NCI-H1417 (cell line): ENCODE measurements at places on chromosomes 7 and 10.

DNA sequence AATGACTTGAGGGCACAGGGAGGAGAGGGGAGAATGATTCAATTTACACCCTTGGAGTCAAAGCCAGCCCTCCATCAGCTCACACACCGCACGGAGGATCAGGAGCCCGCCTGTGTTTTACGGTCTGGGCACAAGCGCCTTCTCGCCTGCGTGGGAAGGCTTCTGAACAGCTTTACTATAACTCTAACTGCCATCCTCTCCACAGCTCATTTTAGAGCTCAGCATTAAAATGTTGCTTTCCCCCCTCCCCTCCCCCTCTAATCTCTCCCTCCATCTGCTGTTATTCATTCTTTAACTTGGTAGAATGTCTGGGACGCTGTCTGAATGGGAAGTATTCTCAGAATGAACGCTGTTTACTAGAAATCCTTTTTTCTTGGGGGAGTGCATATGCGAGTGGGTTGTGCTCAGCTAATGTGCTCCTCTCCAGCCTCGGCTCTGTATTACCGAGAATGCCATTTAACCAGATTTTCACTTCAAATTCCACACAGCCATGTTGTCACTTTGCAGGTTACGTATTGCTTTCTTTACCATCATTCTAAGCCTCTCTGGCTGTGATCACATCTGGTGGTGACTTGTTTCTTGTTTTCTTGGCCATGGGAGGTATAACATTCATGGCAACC lies 140.1 kb downstream of the GFRA1 start:
- no peak for DNase-seq

GRCh38 chr7:27697861-27698430 lies 35.3 kb upstream of the HIBADH start:
- DNase-seq = no peak

GRCh38 chr10:19974138-19974537 lies 157.9 kb downstream of the PLXDC2 start:
- no peak for DNase-seq

DNA sequence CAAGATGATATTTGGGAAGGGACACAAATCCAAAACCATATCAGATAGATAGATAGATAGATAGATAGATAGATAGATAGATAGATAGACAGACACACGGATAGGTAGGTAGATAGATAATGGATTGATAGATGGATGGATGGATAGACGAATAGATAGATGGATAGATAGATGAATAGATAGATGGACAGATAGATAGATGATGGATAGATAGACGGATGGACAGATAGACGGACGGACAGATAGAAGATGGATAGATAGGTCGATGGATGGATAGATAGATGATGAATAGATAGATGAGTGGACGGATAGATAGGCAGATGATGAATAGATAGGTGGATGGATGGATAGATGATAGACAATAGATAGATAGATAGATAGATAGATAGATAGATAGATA lies 39.8 kb downstream of the NPTX2 start:
- DNase-seq = no peak

- no peak for DNase-seq
These were observed 26.4 kb downstream of the ADCYAP1R1 start for GRCh38 chr7:31078363-31078990.

DNA sequence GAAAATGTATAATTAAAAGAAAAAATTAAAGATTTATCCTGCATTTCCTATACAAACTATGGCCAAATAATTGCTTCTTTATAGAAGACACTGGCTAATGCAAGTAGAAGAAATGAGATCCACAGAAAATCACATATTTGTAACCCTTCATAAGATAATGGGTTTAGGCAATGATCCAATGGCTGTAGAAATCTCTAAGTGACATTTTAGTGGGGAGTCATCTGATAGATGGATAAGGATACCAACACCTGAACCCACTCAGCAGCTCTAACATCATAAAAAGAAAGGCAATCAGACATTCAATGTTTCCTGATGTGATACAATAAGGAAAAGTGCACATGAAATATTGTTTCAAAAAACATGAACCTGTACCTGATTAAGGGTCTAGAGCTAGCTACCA lies 297.5 kb downstream of the CXCL12 start:
- DNase-seq = no peak

DNA sequence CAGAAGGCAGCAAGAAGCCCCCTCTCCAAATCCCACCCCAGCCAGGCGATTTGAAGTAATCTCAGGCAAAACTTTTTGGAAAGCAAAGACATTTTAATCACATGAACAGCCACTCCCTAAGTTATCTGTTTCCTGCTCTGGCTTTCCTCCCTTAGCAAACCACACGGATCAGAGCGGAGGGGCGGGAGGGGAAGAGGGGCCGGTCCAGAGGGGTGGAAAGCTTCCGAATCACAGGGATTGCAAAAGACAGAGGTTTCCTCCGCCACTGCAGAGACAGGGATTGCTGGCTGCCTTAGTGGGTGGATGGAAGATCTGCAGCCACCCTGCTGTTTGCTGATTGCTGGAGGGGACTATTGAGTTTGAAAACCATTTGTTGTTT lies 41.2 kb downstream of the ZCCHC24 start:
- DNase-seq = no peak

GRCh38 chr7:36814311-36814710 lies 90.0 kb upstream of the AOAH start:
- no peak for DNase-seq

DNA sequence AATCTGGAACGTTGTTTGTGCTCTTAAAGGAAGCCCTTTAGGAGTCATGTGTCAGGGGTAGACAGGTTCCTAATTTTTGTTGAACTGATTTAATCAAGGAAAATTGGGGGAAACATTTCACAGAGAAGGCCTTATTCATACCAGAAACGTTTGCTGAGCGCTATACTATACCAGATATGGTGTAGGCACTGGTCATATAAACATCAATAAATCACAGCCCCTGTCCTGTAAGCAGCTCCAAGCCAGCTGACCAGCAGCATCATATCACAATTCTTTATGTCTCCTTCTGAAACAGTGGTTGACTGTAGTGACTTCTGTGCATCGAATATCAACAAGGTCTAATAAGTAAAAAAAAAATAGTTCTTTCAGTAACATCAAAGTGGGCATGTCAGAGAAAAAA lies 1.1 kb downstream of the TMEM178B start:
- DNase-seq = no peak

GRCh38 chr10:80207768-80208370 lies 2.5 kb upstream of the ANXA11 start:
- DNase-seq = no peak

GRCh38 chr10:3773460-3774017 lies 11.5 kb downstream of the KLF6 start:
- DNase-seq = no peak

DNA sequence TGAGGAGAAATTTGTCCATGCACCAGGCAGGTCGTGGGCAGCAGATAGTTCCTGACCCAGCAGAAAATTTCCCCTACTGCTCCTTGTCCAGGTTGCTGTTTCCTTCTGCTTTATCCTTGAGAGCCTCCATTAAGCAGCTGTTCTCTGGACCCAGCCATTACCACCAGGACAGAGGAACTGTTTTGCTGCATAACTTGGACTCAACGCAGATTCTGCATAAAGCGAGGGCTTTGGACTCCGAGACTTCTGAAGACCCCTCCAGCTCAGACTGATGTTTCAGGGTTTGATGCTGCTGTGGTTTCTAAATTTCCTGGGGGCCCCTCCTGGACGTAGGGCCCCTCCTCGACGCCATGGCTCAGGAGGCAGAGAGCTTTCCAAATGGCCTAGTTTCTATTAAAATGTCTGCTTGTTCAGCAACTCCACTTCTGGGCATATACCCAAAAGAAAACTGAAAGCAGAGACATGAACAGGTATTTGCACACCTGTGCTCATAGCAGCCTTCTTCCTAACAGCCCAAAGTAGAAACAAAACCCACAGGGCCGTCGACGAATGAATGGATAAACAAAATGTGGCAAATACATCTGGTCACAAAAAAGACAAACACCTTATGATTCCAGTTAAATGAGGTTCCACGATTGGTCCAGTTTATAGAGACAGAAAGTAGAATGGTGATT lies 28.3 kb upstream of the LMTK2 start:
- DNase-seq = no peak

DNA sequence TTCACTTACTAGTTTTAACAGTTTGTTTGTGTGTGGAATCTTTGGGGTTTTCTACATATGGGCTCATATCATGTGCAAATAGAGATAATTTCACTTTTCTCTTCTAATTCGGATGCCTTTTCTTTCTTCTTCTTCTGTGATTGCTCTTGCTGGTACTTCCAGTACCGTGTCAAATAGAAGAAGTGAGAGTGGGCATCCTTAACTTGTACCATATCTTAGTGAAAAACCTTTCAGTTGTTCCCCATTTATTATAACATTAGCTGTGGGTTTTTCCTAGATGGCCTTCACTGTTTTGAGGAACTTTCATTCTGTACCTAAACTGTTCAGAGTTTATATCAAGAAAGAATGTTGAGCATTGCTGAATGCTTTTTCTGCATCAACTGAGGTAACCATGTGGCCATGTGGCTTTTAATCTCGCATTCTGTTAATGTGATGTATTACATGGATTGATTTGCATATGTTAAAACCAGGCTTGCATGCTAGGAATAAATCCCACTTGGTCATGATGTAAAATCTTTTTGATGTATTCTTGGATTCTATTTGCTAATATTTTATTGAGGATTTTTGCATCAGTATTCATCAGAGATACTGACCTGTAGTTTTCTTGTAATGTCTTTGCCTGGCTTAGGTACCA lies 78.7 kb downstream of the FAM107B start:
- no peak for DNase-seq

- DNase-seq = no peak
These were observed 232.9 kb downstream of the DYNC1I1 start for GRCh38 chr7:96005271-96005670.

DNA sequence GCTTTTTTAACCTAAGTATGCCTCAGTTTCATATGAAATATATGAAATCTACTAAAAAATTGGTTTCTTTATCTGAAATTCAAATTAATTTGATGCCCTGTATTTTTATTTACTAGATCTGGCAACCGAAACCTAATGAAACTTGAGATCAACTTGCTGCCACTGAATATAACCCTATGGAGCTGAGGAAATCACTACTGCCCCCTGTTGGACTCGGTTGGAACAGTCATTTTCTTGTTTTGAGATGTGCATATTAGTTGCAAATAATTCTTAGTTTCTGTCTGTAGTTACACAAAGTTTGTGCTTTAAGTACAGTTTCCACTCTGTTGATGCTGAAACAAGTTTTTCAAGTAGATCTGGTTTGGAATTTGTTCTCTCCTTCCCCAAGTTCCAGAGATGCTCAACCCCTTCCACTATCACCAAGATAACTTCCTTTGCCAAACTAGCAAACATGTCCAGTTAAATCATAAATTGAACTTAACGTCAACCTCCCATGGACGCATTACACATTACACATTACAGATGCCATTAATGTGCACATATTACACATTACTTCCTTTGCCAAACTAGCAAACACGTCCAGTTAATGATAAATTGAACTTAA lies 22.2 kb upstream of the EXOC4 start:
- peak; percentile 57 for DNase-seq

DNA sequence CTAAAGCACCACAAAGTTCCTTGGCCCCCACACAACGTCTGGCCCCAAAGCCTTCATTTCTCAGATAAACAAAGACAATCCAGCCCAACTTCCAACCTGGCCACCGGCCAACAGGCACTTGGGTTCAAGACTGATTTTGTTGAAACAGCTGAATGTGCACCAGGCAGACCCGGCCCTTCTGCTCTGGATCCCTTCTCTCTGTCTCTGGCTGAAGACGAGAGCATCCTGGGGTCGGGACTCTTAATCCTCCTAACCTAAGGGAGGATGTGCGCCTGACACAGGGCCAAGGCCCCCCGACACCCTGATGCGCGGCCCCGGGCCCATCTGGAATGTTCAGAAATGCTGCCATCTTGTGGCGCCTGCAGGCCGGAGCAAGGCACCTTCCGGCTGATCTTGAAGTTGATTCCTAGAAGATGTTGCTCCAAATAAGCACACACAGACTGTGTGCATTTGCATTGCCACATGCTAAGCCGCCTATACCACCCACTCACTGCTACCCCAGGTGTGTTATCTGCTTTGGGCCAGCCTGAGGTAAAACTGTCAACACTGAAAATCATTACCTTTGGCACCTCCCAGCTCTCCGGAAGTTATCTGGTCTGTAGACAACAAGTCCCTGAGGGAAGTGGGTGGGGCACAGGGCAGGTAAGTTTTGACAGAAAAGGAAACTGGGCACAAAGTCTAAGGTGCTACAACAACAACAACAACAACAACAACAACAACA lies 98.4 kb upstream of the HABP2 start:
- DNase-seq = peak; percentile 33

DNA sequence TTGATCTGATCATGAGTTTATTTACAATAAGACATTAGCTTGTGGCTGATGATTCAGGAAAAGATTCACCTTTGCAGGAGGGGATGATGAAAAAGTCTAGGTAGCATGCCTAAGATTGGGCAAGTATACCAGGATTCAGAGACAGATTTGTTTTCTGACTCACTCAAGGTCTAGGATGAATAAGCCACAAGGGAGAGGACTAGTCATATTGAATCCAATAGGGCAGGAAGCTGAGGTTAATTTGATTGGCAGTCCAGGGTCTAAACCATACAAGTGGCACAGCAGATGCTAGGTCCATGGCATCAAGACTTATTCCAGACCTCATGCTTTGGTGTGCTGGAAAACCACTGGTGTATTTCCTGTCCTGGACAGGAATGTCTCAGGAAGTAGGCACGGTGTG lies 1133.4 kb downstream of the XPNPEP1 start:
- DNase-seq = no peak

DNA sequence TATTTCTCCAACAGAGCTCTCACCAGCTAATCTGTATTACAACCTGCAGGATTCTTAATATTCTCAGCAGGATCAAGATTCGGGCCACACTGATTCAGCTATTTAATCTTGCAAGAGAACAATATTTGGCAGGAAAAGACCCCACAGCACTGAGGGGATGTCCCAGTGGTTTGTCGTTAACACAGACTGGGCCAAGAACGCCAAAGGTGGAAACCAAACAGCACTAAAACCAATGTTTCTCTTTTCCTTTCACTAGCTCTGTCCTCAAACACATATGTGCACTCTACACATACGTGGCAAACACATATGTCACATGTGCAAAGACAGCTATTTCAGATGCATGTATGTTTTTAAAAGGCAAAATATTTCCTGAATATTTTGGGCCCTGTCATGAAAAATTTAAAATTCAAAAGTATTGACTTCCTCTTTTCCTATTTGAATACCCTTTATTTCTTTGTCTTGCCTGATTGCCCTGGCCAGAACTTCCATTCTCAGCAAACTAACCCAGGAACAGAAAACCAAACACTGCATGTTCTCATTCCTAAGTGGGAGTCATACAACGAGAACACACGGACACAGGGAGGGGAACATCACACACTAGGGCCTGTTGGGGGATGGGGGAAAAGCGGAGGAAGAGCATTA lies 51.7 kb upstream of the NEBL start:
- no peak for DNase-seq

- no peak for DNase-seq
These were observed 40.9 kb upstream of the FAM20C start for GRCh38 chr7:151346-152050.

- DNase-seq = no peak
These were observed 49.7 kb downstream of the SEC61G start for GRCh38 chr7:54709283-54709682.
